Left lobe of liver (tissue), 2 donors: ENCODE measurements at places on chromosomes 13 and 19. TPM values are rescaled to one million over a fixed set of nuclear protein-coding genes. Genes with fewer than 3 reads are reported as not detected.

- no peak for DNase-seq
Observed at GRCh38 chr13:43877766-43878165, 1.8 kb downstream of the CCDC122 start.

DNA sequence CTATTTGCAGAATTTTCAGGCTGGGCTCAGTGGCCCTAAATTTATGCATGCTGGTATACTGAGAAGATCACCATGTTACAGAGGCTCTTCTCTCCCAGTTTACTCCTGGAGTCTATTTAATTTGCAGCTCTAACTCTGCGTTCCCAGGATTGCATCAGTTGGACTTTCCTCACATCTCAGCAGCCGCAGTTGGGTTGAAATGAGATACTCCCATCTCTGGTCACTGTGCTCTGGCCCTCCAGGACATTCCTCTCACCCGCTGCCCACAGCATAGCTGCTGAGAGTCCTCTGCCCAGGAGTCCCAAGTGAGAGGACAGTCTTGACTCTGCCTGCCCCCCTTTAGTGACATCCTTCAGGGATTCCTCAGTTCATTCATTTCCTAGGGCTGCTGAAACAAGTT lies 150.9 kb downstream of the LACC1 start:
- DNase-seq, result no peak

- no peak for DNase-seq
Observed at GRCh38 chr13:50707628-50708027, 135.9 kb downstream of the DLEU7 start.

- DNase-seq, result no peak
Observed at GRCh38 chr13:24925318-24926231, 161.6 kb downstream of the RNF17 start.

GRCh38 chr19:13741893-13742292 lies 22.4 kb upstream of the MRI1 start:
- DNase-seq, result no peak

- DNase-seq, result no peak
Observed at GRCh38 chr19:51127755-51128154, 3.0 kb downstream of the SIGLEC9 start.

DNA sequence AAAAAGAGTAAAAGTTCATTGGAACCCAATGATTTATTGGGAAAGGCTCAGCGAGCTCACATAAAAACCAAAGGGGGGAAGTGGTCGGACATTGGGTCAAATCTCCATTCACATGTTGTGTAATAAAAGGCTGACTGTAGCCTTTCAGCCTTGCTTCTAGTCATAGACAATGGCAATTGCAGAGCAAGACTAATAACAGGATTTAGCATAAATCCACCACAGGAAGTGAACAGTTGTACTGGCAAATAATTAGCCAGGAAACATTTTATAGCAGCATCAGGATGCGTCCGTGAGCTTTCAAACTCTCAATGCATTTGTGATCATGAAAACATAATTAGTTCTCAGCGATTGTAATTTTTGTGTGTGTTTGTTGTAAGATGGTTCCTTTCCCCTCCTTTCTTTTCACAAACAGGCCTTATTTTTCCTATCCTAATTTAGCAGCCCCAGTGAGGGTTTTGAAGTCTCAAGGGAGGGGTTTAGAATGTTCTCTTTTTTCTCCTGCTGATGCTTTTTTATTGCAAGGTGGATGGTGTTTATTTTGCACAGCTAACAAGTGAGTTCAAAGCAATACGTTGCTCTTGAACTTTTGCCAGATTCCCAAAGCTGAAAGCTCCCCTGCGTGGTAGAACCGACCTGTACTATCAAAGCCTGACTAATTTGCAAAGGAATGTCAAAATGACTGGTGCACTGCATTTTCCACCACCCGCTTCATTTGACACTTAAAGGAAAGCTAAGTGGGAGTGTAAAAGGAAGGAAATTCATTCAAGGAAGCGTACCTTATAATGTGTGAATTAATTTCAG lies 105.6 kb downstream of the SPRY2 start:
- DNase-seq, result no peak

GRCh38 chr19:53521373-53522202 lies 16.4 kb upstream of the ZNF331 start:
- DNase-seq, result no peak

DNA sequence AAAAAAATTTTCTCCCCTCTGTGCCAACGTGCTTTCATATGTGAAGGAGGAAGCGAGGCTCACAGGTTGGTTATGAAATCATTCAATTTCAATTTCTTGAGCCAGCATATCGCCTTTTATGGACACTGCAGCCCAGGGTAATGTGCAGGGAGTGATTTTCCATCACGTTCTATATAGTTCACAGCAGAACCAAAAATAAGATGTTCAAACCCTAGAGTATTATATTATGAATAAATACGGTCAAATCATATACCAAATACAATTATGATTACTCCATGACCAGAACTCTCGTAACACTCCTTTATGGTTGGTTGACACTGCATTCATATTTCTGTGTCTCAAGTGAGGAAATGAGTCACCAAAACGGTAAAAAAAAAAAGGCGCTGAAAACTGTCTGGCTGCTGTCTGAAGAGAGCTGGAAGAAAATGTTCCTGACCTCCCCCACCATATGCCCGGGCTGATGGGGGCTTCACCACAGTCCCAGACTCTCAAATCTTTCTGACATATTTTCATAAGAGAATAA lies 75.8 kb upstream of the UBAC2 start:
- DNase-seq, result no peak

GRCh38 chr19:33784432-33784831 lies 12.2 kb upstream of the KCTD15 start:
- DNase-seq, result no peak

- no peak for DNase-seq
Observed at GRCh38 chr13:102460806-102461205, 59.0 kb upstream of the FGF14 start.

- no peak for DNase-seq
Observed at GRCh38 chr13:49636705-49637104, 8.4 kb downstream of the ARL11 start.

- DNase-seq, result no peak
Observed at GRCh38 chr13:30870049-30870884, 35.8 kb upstream of the MEDAG start.

GRCh38 chr13:29436291-29436690 lies 159.2 kb downstream of the SLC7A1 start:
- DNase-seq, result no peak

DNA sequence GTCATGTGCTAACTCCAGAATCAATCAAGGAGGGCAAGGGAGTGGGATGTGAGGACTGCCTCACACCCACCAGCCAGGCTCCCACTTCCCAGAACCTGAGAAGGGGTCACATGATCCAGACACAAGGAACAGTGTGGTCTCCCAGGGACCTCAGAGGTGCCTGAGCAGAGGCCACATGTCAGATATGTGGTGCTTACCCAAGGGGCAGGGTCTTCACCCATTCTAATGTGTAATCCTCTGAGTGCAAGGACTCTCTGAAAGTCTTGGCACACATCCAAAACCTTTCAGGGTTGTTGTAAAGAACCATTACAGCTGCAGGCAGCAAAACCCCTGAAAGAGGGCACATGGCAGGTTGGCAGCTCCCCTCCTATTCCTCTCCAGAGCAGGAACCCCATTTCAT lies 656.6 kb downstream of the UQCRFS1 start:
- no peak for DNase-seq

- no peak for DNase-seq
Observed at GRCh38 chr13:34667286-34668218, 274.5 kb upstream of the NBEA start.

- DNase-seq, result peak; percentile 72
Observed at GRCh38 chr19:46603195-46603637, 2.1 kb downstream of the CALM3 start.

DNA sequence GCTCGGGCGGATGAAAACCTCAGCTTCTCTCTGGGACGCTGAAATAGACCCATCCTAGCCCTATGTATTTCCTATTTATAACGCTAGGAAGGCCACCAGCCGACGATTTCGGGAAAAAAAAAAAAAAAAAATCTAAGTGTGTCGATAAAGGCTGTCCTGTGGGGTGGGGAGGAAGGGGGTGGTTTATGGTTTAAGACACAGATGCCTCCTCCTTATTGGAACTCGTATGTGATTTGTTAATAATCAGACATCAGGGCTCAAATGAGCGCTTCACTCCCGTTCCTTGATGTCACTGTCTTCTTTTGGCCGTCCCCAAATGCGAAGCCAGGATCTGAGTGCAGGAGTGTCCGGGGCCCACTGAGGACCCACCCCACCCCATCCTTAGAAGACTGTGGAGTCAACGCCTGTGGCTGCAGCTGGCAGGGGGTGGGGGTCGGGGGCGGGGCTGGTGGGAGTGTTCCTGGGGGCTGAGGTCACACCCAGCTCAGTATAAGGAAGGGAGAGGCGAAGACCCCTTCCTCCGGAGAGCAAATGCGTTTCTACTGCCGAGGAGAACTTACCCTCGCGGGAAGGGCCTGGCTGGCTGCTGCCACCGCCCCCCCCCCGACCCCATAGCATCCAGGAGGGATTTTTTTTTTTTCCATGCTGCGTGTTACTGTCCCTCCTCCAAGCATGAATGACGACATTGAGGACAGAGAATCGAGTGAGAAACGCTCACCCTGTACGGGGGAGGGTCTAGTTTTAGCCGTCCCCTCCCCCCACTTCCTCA lies 971 bp downstream of the ATCAY start:
- no peak for DNase-seq

- DNase-seq, result no peak
Observed at GRCh38 chr13:44159633-44160279, 213.9 kb upstream of the SERP2 start.

DNA sequence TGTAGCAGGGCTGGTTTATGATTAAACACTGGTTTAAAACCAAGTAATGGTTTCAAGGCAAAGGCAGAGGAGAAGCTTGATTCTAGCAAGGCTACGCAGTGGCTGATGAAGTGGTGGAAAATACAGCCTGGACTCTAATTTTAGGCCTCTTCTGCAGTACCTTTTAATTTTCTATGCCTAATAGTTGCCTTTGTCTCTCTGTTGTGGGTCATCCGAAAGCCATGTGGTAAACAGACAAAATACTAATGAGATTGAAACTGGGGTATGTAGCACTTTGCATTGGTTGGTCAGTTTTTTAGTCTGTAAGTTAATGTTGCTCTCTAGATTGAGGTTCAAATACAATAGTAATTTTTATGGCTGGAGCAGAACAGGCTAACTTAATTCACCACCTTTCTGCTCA lies 3.3 kb downstream of the LMO7 start:
- DNase-seq, result no peak

DNA sequence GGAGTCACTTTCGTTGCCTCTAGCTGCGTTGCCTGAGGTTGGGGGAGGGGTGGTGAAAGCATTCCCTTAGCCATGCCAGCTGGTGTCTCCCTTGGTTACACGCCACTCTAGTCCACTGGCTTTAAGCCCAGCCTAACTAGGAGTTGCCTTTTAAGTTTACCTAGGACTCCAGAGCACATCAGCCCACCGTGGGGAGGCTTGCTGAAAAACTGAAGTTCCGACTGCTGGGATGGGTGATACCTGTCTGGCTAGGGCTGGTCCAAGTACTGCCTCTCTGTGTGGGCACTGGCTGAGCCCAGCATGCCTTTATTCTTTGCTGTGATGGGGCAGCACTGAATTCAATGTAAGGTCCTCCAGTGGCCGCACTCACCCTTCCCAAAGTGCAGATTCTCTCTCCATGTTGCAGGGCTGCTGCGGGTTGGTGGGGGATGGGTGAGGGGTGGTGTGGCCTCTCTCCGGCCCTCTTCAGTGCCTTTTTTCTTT lies 11.8 kb upstream of the CEACAM1 start:
- DNase-seq, result peak; percentile 23

DNA sequence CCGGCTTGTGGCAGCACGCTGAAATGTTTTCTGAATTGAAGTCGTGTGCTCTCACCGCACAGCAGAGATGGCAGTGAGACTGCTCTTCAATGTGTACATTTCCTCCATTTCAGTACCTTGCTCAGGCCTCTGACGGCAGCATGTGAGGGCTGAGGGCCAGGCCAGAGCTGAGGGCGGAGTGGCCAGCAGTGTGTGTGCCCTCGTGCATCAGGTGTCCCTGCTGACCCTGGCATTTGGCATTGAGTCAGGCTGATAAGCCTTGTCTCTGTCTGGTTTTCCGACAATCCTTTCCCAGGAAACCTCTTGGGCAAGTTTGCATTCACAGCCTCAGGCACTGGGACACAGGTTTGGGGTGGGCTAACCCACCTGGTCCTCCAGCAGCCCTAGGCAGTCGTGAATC lies 62.3 kb downstream of the EFNB2 start:
- DNase-seq, result no peak

GRCh38 chr19:39740395-39740794 lies 2.6 kb upstream of the CLC start:
- no peak for DNase-seq

DNA sequence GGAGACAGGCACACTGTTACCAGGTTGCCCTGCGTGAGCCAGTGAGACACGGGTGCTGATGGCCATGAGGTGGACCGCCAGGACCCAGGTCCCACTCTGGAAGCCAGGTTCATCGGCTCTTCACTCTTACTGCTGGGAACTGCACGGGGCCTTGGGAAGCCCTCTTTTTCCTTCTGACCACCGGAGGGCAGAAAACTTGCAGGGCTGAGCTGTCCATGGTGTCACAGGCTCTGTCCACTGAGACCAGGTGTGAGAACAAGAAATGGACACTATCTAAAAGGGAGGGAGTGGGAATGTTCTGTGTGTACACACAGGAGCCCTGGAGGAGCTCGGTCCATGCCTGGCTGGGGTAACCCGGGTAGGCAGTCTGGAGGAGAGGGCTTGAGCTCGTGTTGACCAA lies 93.4 kb downstream of the UQCRFS1 start:
- DNase-seq, result no peak

DNA sequence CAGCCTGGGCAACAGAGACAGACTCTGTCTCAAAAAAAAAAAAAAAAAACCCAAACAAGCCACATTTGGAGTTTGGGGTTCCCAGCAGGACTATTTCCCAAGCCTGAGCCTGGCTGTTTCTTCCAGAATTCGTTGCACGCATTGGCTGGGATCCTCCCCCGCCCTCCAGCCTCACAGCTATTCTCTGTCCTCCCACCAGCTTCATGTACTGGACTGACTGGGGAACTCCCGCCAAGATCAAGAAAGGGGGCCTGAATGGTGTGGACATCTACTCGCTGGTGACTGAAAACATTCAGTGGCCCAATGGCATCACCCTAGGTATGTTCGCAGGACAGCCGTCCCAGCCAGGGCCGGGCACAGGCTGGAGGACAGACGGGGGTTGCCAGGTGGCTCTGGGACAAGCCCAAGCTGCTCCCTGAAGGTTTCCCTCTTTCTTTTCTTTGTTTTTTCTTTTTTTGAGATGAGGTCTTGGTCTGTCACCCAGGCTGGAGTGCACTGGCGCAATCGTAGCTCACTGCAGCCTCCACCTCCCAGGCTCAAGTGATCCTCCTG lies 26.7 kb downstream of the LDLR start:
- DNase-seq, result no peak

PDX1 gene
- 0.70 TPM for total RNA-seq

URAD gene
- not detected for total RNA-seq

TMEM147 gene
- total RNA-seq, result 26.6 TPM

MEIS3 gene
- total RNA-seq, result 1.0 TPM

KIR3DL1 gene
- total RNA-seq, result not detected

COL5A3 gene
- 24.3 TPM for total RNA-seq

GPR183 gene
- total RNA-seq, result 0.70 TPM

LILRB4 gene
- 1.9 TPM for total RNA-seq

ZNF816 gene
- 0.75 TPM for total RNA-seq

ZNF497 gene
- total RNA-seq, result 2.4 TPM

SIGLEC8 gene
- total RNA-seq, result 1.1 TPM

ZNF491 gene
- 1.3 TPM for total RNA-seq

IGFL2 gene
- total RNA-seq, result not detected

TMEM238 gene
- 26.6 TPM for total RNA-seq

ICAM1 gene
- 5.9 TPM for total RNA-seq
